ENCODE measurements at places on chromosomes 3 and 15.

DNA sequence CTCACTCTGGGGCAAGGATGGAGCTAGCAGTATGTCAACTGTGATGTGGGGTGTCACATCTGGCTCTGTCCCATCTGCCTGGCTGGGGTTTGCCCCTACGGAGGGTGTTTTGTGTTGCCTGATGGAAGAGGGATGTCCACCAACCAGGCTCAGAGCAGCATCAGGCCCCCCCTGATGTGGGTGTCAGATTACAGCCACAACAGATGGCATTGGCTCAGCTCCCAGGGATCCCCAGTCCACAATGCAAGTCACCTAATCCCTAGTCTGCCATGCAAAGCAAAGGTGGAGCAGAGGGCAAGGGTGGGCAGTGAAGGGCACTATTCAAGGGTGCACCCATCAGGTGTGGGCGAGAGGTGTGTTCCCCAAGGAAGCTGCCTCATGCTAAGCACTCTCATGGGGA lies 48.9 kb upstream of the AMOTL2 start:
- DNase-seq, result no peak

DNA sequence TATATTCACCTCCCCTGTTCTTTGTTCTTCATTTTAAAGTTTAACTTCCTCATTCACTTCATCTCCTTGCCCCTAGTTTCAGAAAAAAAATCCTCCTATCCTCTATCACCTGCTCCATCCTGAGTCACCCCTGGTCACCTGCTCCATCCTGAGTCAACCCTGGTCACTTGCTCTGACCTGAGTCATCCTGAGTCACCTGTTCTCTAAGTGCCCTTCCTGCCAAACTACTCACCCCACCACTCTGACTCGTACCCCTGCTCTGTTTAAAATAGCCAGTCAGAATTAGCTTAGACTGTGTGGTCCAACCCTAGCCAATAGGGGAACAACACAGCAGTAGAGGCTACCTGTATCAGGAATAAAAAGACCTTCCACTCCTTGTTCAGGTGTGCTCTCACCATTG lies 716.9 kb downstream of the ZBBX start:
- no peak for DNase-seq

GRCh38 chr3:184807549-184807948 lies 4.4 kb upstream of the VPS8 start:
- DNase-seq, result no peak

DNA sequence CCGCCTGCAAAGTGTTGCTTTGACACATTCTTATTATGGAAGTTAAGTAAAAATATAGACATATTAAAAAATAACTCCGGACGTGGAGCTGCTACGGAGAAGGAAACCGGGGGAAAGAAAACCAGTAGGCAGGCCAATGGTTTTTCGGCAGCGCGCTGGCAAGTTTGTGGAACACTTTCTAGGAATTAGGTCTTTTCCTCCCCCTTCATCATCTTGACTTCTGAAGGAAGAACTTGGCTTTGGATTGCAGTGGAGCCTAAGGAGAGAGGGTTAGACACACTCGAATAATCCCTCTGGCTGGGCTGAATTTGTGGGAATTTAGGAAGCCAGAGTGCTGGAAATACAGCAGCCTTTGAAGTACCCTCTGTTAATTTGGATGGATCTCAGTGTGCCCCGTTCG lies 317 bp downstream of the ROBO2 start:
- no peak for DNase-seq

- peak; percentile 21 for DNase-seq
Observed at GRCh38 chr3:87145553-87145952, 81.6 kb upstream of the CHMP2B start.

DNA sequence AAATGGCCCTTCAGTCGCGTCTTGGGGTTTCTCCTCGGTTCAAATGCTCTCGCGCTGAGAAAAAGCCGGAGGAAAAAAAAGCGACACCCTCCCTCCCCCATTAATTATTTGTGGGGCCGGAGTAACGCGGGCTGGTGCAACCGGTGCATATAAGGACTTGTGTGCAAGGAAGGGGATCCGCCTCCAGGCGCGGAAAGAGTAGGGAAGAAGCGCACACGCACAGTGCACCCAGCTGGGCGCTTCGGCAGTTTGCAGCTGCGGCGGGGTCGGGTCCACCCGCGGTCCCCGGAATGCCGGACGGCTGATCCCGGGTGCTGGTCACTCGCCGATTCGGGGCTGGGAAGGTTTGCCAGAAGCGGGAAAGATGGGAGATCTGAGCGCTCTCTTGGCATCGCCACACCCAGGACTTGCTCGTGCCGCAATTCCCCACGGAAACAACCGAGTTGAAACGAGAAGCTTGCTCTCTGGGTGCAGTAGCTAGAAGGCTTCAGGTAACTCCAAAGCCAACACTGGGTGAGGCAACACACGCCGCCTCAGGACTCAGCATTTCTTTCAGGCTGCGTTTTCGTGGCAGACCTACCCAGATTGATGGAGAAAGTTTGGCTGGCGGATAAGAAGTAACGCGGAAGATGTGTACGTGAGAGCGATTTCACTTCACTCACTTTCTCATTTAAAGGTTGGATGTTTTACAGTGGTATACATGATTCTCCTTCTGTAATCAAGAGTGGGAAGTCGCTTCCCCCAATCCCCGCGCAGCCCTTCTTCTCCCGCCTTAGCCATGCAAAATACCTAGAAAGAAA lies 720 bp upstream of the TNIK start:
- DNase-seq, result peak; percentile 73

DNA sequence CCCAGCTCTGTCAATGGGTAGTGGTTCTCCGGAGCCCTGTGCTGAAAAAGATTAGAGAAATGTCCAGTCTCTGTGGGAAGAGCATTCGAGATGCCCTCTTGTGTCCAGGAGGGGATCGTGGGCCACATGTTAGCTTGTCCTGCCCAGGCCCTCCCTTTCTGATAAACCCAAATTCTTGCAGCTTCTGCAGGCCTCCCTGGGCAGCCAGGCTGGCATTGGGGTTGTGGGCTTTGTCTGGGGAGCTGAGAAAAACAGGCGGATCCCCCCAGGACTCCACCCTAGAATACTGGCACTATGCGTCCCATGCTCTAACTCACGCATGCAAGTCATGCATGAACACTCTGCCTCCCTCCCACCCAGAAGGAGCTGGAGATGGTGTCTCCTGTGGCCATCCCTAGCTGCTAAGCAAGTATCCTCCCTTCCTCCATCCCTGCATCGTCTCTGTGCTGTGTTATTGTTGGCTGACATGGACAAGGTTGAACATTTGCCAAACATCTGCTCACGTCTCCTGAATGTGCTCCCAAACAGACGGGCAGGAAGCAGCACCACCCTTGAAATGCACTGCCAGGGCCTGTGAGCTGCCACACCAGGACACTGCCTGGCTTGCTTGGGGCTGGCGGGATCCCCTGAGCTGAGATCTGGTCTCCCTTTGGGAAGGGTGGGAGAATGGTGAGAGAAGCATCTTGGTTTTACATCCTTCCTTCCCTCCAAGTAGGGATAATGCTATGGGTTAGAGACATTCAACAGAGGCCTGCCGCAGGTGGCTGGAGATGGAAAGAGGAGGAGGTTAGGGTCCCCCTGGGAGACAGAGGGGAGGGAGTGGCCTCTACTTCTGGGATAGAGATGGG lies 26.5 kb downstream of the CFAP161 start:
- no peak for DNase-seq
